Activated CD4-positive, alpha-beta T cell treated with anti-CD3 and anti-CD28 coated beads, Interleukin-2, amount 50 U/mL, for 48 hours (primary cell): ENCODE measurements at places on chromosomes 5 and 9.

DNA sequence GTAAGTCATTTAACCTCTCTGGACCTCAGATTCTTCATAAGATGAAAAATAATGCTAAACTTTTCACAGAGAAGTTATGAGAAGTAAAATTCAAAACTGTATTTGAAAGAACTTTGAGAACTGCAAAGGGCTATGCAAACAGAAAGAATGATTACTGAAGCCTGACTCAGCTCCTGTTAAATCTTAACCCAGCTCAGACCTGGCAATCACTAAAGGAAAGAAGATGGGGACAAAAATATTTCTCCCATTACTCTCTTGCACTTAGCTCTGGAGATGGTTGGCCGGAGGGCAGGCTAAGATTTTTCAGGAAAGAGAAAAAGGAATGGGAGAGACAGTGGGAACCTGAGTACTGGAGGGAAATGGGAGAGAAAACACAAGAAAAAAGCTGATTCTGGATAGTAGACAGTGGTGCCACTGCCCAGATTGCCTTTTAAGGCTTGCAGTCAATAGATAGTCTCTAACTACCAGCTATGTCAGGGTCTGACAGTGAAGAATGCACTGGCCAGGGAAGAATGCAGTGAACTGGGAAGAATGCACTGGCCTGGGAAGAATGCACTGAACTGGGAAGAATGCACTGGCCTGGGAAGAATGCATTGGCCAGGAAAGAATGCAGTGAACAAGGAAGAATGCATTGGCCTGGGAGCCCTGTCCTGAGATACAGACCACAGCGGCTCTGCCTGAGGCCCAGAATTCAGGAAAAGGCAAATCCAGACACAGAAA is 25.2 kb upstream of the CEMIP2 start:
- no peak for DNase-seq

DNA sequence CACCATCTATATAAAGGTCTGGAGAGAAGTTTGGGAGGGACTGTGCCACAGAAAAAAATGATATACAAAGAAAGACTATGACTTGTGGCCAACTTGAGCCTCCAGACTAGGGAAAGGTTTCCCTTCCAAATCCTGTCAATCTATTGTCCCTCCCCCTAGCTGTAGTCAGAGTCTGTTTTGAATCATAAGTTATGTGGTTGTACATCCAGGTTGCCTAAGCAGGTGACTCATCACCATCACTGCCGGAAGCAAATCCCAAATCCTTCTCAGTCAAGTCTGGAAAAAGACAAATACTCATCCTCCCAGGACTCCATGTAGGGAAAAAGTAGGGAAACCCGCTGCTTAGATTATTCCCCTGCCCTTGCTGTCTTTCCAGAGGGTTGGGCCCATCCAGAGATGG is 235.7 kb downstream of the CDK5RAP2 start:
- no peak for DNase-seq

GRCh38 chr5:55623789-55624188 is 88.3 kb downstream of the SLC38A9 start:
- no peak for DNase-seq

- DNase-seq = no peak
Measured at GRCh38 chr5:132257131-132258101, at the start of gene PDLIM4. TSS of gene PDLIM4 (plus strand) at chr5:132257696. CDS start at chr5:132257735, 39 bp downstream.

GRCh38 chr5:72185496-72186329 is 78.4 kb downstream of the MAP1B start:
- DNase-seq = no peak

DNA sequence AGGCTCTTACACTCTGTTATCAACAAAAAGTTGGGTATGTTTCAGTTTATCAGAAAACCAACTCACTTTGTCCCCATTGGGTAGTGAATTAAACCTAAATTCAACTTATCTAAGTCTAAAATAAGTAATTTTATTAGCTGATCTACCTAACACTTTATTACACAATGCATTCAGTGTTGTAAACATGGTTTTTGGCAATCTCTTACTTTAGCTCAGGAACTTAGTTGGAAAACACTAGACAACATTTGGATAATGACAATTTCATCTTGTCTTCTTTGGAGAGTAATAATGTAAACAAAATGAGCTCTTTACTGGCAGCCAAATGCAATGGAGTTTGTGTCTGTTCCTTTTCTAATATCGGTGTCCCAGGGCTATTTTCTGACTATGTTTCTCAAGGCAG is 33.0 kb downstream of the FGF10 start:
- no peak for DNase-seq

- DNase-seq = no peak
Measured at GRCh38 chr9:127417131-127418036, 6.8 kb upstream of the ZNF79 start.

- no peak for DNase-seq
Measured at GRCh38 chr9:107039542-107039941, 176.6 kb downstream of the ZNF462 start.

GRCh38 chr5:132658381-132659302 is 669 bp downstream of the IL13 start:
- no peak for DNase-seq

- no peak for DNase-seq
Measured at GRCh38 chr9:134642385-134643181, 980 bp downstream of the COL5A1 start.

DNA sequence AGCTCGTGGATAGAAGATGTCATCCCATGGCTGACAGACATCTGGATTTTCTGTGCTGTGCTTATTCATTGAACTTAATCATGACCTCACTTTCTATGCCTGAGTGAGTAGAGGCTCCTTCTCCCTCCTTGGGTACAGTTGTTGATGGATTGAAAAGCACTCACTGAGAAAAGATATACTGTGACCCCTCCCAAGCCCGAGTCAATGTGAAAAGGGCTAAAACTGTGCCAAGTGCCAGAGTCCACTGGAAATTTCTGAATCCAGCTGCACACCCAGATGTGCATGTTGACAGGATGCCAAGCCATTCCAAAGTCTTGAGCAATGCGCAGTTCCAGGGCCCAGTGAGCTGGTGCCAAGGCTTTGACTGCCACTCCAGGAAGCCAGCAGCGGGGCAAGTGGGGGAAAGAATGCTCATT is 473.0 kb downstream of the NTRK2 start:
- DNase-seq = no peak

- peak; percentile 63 for DNase-seq
Measured at GRCh38 chr5:73213566-73213998, 40.6 kb downstream of the TMEM174 start.

- no peak for DNase-seq
Measured at GRCh38 chr5:23223846-23224245, 283.6 kb upstream of the PRDM9 start.

GRCh38 chr9:105328296-105328695 is 83.8 kb downstream of the SLC44A1 start:
- no peak for DNase-seq

DNA sequence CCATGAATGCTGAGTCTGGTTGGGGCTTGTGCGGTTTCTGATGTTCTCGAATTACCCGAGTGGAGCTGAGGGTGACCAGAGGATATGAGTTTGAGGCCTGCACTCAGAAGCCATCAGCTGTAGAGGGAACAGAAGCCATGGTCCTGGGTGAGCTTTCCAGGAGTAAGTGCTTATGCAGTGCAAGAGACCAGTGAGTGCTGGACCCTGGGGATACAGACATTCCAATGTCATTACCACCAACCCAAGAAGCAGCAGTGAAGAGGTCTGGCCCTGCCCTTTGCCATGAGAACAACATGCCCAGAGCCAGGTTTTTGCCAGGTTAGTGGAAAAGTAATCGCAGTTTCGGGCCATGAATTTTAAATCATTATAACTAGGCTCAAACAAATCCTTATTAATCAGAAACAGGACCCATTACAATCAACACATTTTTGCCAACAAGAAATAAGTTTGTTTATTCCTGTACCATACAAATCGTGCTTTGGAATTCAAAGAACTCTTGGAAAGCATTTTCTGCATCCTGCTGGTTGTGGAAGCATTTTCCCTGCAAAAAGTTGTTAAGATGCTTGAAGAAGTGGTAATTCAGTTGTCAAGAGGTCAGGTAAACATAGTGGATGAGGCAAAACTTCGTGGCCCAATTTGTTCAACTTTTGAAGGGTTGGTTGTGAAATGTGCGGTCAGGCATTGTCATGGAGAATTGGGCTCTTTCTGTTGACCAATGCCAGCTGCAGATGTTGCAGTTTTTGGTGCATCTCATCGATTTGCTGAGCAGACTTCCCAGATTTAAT is 154.6 kb downstream of the SYK start:
- DNase-seq = no peak

DNA sequence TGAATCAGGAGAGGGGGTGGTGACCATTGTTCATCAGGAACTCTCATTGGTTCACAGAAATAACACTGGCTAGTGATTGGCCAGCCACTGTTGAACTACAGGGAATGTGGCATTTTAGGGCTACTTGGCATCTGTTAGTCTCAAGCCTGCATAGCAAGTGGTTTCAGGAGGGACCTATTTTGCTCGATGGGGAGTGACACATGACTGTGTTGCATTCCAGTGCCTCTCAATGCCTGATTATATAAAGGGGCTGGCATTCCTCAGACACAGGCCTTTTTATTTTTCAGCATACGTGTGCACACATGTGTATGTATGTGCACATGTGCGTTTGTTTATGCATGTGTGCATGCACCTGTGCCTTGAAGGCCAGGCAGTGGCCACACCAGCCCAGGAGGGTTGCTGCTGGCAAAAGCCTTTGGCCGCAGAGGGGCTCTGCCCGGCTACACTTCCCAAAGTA is 23.2 kb downstream of the FGD3 start:
- peak; percentile 26 for DNase-seq

GRCh38 chr9:128771094-128771721 is 519 bp downstream of the ZER1 start:
- no peak for DNase-seq

DNA sequence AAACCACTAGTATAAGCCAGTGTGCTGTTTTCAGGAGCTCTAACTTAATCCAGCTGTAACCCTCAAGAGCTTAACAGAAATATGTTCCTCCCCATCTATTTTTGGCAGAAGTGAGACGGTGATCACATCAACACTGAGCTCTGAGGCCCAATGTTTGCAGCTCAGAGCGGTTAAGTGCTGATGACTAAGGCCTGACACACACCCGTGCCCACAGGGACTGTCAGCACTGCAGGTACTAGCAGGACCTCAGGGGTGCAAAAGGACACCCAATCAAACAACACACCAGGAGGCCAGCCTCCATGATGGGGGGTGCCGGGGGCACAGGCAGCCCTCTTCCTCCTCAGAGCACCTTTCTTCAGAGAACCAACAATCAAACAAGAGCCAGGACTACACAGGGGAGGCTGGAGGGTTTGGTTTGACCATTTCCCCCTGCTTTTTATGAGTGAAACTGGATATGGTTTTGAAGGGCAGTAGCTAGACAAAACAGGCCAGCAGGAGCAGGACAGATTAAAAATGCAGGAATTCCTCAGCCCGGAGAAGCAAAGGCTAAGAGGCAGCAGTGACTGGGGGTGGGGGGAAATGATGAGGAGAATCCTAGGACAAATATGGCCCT is 61.3 kb downstream of the RAPGEF1 start:
- peak; percentile 78 for DNase-seq

GRCh38 chr5:24365406-24365805 is 279.4 kb downstream of the CDH10 start:
- DNase-seq = no peak

GRCh38 chr5:77170196-77170890 is 40.1 kb upstream of the PDE8B start:
- DNase-seq = no peak

DNA sequence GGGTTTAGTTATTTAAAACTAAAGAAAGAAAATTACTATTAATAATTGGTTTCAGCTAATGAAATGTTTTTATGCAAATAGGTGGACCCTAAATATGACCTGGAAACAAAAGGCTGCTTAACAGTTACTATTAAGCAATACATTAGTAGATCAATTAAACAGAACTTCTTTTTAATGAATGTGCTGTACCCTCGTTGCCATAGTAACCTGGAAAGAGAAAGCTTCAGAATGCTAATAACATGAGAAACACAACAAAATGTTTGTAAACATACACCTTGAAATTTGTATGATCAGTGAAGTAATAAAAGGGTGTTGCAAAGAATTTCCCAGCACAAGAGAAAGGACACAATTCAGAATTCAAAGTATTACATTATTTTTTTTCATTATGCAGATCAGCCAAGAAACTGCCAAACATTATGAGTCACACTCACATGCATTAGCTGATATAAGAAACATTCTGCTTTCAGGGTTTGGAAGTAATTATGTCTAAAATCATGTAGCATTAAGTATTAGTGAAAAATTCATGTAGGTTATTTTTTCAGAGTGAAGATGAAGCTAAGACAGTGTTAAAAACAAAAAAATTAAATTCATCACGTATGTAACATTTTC is 348.3 kb downstream of the ISL1 start:
- DNase-seq = no peak

DNA sequence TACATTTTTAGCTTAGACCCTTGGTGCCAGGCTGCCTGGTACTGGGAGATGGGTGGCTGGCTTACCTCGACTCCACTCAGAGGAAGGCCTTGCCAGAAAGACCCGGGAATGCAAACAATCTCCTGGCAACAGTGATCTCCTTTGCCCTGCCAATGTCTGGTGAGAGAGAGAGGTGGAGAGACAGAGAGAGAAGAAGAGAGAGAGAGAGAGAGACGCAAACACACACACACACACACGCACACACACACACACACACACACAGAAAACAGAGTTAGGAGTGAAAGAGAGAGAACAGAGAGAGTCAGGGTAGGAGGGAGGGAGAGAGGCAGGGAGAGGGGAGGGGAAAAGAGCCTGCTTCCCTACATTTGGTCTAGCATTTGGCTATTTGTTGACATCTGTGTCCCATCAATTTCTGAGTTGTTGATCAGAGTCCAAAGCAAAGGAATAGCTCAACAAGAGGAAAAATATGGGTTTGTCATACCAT is 181.6 kb upstream of the MAP1B start:
- DNase-seq = no peak

- no peak for DNase-seq
Measured at GRCh38 chr5:167709625-167710024, 581.8 kb upstream of the WWC1 start.

DNA sequence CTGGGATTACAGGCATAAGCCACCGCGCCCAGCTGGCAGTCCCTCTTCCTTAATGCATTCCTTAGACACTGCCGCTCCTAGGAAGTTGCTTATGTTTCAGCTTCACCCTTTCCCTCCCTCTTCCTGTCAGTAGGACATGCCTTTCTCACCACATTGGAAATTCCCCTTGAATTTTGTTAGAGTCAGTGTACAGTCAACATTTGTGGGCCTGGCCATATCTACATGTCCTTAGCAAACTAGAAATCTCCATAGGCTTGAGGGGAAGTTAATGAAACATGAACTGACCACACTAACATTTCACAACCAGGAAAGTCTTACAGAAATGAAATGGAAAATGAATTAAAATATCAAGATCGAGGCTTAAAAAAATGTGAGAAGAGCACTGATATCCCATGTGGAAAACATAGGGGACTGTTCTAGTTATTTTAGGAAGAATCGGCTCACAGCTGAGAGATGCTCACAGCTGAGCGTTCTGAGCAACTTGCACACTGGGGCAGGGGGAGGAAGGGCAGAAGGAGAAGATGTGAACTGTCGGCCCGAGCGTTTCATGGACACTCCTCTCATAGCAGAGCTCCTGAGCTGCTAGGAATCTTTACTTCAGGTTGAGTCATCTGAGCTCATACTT is 21.1 kb upstream of the LVRN start:
- no peak for DNase-seq

GRCh38 chr5:80072103-80073073 is 37.2 kb downstream of the THBS4 start:
- no peak for DNase-seq

GRCh38 chr9:35564658-35565061 is 40.4 kb upstream of the TESK1 start:
- DNase-seq = no peak

- no peak for DNase-seq
Measured at GRCh38 chr5:62477801-62478200, 65.2 kb downstream of the IPO11 start.

GRCh38 chr5:135051872-135052271 is 17.8 kb upstream of the PITX1 start:
- no peak for DNase-seq

GRCh38 chr9:126678989-126679388 is 65.3 kb downstream of the LMX1B start:
- no peak for DNase-seq
